Activated CD8-positive, alpha-beta memory T cell treated with anti-CD3 and anti-CD28 coated beads, Interleukin-2, amount 10 ng/mL, durations not matched to agents 7 days and 5 days (primary cell): ENCODE measurements at places on chromosomes 16 and 17. TPM values are rescaled to one million over a fixed set of nuclear protein-coding genes. Genes with fewer than 3 reads are reported as not detected.
A peak's percentile ranks its signal among the peaks of the same experiment; 100 is the strongest.

- no peak for DNase-seq
- no peak overlapping the region for H3K27ac ChIP-seq
- H3K4me3 ChIP-seq, result no peak overlapping the region
- no peaks in the 10 kb centered on the region for H3K36me3 ChIP-seq
Observed at GRCh38 chr16:78866521-78866920, 734.0 kb downstream of the MAF start.

DNA sequence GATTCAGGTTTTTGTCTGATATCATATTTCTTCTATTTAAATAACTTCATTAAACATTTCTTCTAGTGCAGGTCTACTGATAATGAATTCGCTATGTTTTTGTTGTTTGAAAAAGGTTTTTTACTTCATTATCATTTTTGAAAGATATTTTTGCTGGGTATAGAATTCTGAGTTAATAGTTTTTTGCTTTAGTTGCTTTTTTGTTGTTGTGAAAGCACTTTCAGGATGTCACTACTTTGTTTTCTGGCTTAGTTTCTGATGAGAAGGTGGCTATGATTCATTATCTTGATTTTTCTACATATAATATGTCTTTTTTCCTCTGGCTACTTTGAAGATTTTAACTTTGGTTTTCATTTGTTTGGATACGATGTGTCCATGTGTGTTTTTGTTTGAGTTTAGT lies 3.5 kb downstream of the ZFP1 start:
- no peak overlapping the region for H3K4me3 ChIP-seq
- H3K27ac ChIP-seq, result no peak overlapping the region
- no peaks in the 10 kb centered on the region for H3K27me3 ChIP-seq
- peaks cover 26% of the 10 kb centered on the region for H3K4me1 ChIP-seq
- DNase-seq, result no peak

- H3K27me3 ChIP-seq, result no peaks in the 10 kb centered on the region
- no peaks in the 10 kb centered on the region for H3K4me1 ChIP-seq
- H3K27ac ChIP-seq, result no peak overlapping the region
- H3K36me3 ChIP-seq, result no peaks in the 10 kb centered on the region
- H3K4me3 ChIP-seq, result no peak overlapping the region
Observed at GRCh38 chr16:56298116-56298515, 106.8 kb downstream of the GNAO1 start.

Gene TBC1D3K
- not detected for total RNA-seq

GRCh38 chr16:77336637-77337036 lies 98.2 kb downstream of the ADAMTS18 start:
- H3K27ac ChIP-seq, result no peak overlapping the region
- DNase-seq, result no peak
- H3K36me3 ChIP-seq, result no peaks in the 10 kb centered on the region
- peaks cover 4% of the 10 kb centered on the region for H3K27me3 ChIP-seq
- H3K4me3 ChIP-seq, result no peak overlapping the region

DNA sequence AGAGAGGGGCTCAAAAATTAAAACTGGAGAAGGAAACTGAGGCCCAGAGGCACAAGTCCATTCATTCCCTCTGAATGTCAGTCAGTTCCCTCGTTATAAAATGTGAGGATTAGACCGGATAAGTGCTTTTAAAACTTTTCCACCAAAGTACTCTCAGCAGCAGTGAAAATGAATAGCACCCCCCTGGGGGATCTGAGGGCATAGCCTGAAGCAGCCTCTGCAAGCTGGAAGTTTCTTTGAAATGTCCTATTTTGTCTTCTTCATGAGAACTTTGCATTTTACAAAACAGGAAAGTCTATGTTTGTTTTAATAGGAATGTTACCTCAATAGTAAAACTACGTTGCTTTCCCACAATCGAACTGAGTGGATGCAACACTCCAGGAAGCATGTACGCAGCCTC lies 273.0 kb downstream of the CEP112 start:
- H3K27ac ChIP-seq, result no peak overlapping the region
- H3K4me1 ChIP-seq, result peaks cover 13% of the 10 kb centered on the region
- H3K4me3 ChIP-seq, result no peak overlapping the region
- H3K36me3 ChIP-seq, result peaks cover 8% of the 10 kb centered on the region

GRCh38 chr17:36204724-36205500 lies 6.0 kb upstream of the CCL4L2 start:
- peaks cover 5% of the 10 kb centered on the region for H3K27me3 ChIP-seq
- H3K4me1 ChIP-seq, result peaks cover 71% of the 10 kb centered on the region
- DNase-seq, result no peak

- no peaks in the 10 kb centered on the region for H3K36me3 ChIP-seq
- H3K4me3 ChIP-seq, result no peak overlapping the region
- H3K27me3 ChIP-seq, result no peaks in the 10 kb centered on the region
- no peak overlapping the region for H3K27ac ChIP-seq
- H3K4me1 ChIP-seq, result no peaks in the 10 kb centered on the region
Observed at GRCh38 chr16:86398622-86399021, 111.7 kb upstream of the FOXF1 start.

- H3K36me3 ChIP-seq, result no peaks in the 10 kb centered on the region
- H3K27ac ChIP-seq, result no peak overlapping the region
- H3K27me3 ChIP-seq, result no peaks in the 10 kb centered on the region
- H3K4me3 ChIP-seq, result no peak overlapping the region
- peaks cover 2% of the 10 kb centered on the region for H3K4me1 ChIP-seq
- DNase-seq, result no peak
Observed at GRCh38 chr17:73420897-73421296, 109.1 kb upstream of the CDC42EP4 start.

DNA sequence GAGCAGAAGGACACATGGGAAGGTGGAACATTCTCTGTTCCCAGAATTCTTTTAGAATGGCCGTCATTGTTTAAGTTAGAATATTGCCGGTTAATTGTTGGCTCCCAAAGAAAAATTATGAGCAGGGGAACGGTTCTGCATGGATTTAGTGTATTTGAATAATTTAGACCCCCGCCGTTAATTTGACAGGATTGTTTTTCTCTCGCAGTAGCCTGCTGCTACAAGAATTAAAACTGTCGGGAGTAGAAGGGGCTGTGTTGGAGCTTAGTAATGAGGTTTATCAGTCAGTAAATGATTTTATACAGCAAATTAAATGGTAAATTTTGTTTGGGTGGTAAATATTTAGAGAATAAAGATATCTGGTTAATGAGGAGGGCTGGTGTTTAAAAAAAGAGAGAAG lies 431.2 kb upstream of the DYNLRB2 start:
- no peaks in the 10 kb centered on the region for H3K4me1 ChIP-seq
- no peaks in the 10 kb centered on the region for H3K36me3 ChIP-seq
- H3K4me3 ChIP-seq, result no peak overlapping the region
- no peak overlapping the region for H3K27ac ChIP-seq

GRCh38 chr17:51261024-51261963 lies 948 bp downstream of the UTP18 start:
- peak overlapping the region; percentile 97 for H3K27ac ChIP-seq
- H3K36me3 ChIP-seq, result peaks cover 24% of the 10 kb centered on the region
- peak overlapping the region; percentile 77 for H3K4me3 ChIP-seq
- no peak for DNase-seq
- H3K4me1 ChIP-seq, result peaks cover 55% of the 10 kb centered on the region

DNA sequence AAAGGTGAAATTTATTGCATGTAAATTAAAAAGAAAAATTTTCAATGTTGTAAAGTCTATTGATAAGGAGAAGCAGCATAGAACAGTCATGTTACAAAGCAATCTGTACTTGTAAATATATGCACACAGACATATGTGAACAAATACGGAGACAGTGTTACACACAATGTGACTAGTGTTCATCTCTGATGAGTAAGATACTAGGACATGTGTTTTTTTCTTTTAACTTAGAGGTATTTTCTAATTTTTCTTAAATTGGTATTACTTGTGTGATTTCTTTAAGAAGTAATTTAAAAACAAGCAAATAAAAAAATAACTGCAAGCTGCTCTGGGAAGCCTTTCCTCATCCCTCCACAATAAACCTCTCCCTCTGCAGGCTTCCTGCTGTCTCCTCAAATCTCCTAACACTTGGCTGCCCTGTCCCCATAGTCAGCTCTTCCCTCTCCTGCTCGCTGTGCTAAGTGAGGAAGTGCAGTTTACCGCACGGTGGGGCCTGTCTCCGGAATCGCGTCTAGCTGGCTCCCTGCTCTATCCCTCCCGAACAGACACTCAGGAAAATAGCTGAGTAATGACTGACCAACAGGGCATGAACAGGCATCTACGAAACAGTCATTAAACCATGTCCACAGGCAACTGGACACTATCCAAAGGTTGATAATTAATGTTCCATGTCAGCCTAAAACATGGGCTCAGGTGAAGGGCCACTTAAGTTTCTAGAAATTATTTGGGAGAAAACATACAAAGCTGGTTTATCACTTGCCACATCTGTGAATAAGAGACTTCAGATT lies 35.9 kb downstream of the CMTM4 start:
- peaks cover 8% of the 10 kb centered on the region for H3K27me3 ChIP-seq
- H3K36me3 ChIP-seq, result no peaks in the 10 kb centered on the region
- H3K27ac ChIP-seq, result no peak overlapping the region
- no peak overlapping the region for H3K4me3 ChIP-seq
- H3K4me1 ChIP-seq, result peaks cover 3% of the 10 kb centered on the region

Gene CARD14
- total RNA-seq, result not detected

DNA sequence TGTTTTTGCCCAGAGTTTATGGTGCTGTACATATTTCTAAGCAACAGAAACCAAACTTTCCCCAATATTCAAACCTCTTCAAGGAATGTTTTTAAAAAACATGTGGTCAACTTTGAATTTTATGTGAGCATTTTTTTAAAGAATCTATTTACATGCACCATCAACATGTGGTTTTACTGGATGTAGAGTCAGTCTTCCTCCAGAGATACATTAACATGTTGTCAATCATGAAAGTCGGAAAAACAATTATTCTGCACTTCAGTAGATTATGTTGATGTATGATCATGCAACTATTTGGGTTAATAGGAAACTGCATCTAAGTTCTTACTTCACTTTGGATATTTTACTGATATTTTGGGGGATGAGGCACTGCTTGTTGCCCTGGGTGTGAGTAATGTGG lies 208.6 kb downstream of the FOXL1 start:
- no peaks in the 10 kb centered on the region for H3K27me3 ChIP-seq
- H3K36me3 ChIP-seq, result no peaks in the 10 kb centered on the region
- DNase-seq, result no peak
- H3K4me3 ChIP-seq, result no peak overlapping the region
- no peak overlapping the region for H3K27ac ChIP-seq

DNA sequence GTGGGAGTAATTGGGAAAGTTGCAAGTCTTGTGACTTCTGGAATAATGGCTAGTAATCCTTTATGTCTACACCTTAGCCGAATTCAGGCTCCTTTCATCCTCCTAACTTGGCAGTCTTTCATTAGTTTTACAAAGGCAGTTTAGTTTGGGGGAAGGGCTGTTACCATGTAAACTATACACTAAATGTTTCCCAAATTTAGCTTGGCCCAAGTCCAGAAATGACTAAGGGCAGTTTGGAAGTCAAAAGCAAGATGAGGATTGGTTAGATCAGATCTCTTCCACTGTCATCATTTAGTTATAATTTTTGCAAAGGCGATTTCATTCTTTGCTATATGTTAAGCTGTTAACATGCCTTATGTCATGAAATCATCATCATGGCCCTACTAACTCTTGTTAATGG lies 115.4 kb upstream of the CACNG3 start:
- H3K4me3 ChIP-seq, result no peak overlapping the region
- no peak overlapping the region for H3K27ac ChIP-seq
- H3K4me1 ChIP-seq, result peaks cover 17% of the 10 kb centered on the region
- no peaks in the 10 kb centered on the region for H3K27me3 ChIP-seq
- peaks cover 42% of the 10 kb centered on the region for H3K36me3 ChIP-seq
- no peak for DNase-seq

- H3K36me3 ChIP-seq, result no peaks in the 10 kb centered on the region
- H3K27ac ChIP-seq, result no peak overlapping the region
- H3K4me1 ChIP-seq, result peaks cover 2% of the 10 kb centered on the region
Observed at GRCh38 chr17:55728833-55729232, 6.2 kb upstream of the TMEM100 start.

Gene SCARF1
- total RNA-seq, result 0.70 TPM

DNA sequence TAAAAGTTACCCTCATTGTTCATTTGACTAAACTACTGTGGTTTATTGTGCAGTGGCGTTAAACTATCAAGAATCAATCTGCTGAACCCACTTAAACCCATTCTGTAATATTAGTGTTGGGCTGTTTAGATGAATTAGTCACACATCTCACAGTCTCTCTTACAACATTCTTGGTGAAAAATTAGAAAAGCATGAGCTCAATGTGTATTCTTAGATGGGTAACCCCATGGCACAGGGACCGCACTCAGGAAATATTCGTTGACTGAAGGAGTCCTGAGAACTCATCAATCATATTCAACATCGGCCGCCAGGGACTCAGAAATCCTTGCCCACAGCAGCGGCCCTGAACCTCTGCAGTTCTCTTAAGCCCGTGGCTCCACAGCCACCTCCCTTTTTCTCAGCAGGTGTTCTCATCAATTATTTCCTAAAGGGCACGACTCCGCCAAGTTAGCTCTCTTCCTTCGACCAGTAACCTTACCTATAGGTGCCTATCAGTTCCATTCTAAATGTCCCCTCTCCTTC lies 155.6 kb downstream of the STX8 start:
- no peak overlapping the region for H3K4me3 ChIP-seq
- no peak overlapping the region for H3K27ac ChIP-seq
- no peaks in the 10 kb centered on the region for H3K27me3 ChIP-seq

DNA sequence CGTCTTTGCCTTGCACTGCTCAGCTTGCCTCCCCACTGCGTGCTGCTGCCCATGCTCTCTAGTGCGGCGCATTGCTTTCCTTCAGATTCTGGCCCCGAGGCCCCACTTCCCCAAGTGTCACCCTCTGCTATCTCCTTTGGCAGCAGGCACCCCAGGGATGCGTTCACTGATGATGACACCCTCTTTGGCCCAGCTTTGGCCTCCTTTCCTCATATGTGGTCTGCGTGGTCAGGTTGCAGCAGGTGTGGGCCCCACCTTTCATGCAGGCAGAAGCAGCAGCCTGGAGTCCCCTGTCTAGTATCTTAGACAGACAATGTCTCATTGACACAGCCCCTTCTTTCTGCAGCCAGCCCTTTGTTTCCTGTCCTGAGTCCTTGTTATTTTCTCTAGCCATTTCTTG lies 4.8 kb upstream of the CCL3 start:
- H3K27me3 ChIP-seq, result peaks cover 5% of the 10 kb centered on the region
- peak overlapping the region; percentile 67 for H3K27ac ChIP-seq
- H3K4me3 ChIP-seq, result no peak overlapping the region
- peaks cover 12% of the 10 kb centered on the region for H3K36me3 ChIP-seq
- H3K4me1 ChIP-seq, result peaks cover 81% of the 10 kb centered on the region

- H3K27me3 ChIP-seq, result peaks cover 18% of the 10 kb centered on the region
- no peaks in the 10 kb centered on the region for H3K36me3 ChIP-seq
- DNase-seq, result no peak
- H3K4me3 ChIP-seq, result no peak overlapping the region
- no peak overlapping the region for H3K27ac ChIP-seq
Observed at GRCh38 chr17:33091271-33091670, 99.6 kb downstream of the SPACA3 start.

DNA sequence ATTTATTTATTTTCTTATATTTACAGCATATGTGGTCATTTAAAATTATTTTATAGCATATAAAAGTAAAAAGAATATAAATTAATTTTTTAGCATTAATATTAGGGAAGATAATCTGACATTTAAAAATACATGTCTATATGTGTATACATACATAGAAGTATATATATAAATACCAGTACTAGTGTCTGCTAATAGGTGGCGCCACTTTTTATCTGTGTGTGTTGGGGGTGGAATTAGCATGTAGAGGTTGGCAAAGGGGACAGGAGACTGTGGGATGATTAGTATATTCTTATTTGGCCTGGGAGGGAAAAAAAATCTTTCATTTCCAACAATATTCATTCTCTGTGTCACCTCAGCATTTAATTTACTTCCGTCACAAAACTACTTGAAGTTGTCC lies 359.1 kb downstream of the WWOX start:
- H3K4me1 ChIP-seq, result no peaks in the 10 kb centered on the region
- no peak overlapping the region for H3K4me3 ChIP-seq
- H3K27ac ChIP-seq, result no peak overlapping the region
- no peak for DNase-seq
- H3K27me3 ChIP-seq, result no peaks in the 10 kb centered on the region

GRCh38 chr17:80229011-80229410 lies 8.8 kb downstream of the SLC26A11 start:
- H3K27ac ChIP-seq, result no peak overlapping the region
- H3K27me3 ChIP-seq, result no peaks in the 10 kb centered on the region
- H3K36me3 ChIP-seq, result peaks cover 19% of the 10 kb centered on the region
- DNase-seq, result no peak
